HEK293T (cell line): ENCODE measurements at places on chromosomes 1 and 21.

DNA sequence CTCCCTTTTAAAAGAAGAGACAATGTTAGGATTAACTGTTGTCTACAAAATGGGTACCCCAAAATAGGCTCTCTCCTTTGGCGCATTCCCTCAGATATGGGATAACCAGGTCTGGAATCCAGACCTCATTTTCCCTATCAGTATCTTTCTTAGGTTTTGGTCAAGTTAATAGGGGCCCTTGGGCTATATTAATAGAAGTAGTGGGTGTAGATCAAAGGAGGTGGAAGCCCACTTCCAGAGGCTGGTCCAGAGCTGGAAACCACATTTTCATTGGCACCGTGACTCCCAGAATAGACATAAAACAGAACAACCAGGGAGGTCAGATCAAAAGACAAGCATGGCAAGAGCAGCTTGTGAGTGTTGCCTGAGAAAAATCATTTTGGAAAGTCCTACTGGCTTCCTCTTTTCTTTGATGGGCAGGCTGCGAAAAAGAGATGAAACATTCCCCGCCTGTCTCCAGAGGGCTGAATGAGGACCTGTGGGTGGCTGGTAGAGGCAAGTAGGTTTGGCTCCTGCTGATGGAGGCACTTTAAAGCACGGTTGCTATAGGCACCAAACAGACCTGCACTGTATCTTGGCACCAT, 25.8 kb upstream of the KIF21B start:
- DNase-seq: no peak

GRCh38 chr1:15958793-15959192, 17.1 kb downstream of the ZBTB17 start:
- DNase-seq: no peak

DNA sequence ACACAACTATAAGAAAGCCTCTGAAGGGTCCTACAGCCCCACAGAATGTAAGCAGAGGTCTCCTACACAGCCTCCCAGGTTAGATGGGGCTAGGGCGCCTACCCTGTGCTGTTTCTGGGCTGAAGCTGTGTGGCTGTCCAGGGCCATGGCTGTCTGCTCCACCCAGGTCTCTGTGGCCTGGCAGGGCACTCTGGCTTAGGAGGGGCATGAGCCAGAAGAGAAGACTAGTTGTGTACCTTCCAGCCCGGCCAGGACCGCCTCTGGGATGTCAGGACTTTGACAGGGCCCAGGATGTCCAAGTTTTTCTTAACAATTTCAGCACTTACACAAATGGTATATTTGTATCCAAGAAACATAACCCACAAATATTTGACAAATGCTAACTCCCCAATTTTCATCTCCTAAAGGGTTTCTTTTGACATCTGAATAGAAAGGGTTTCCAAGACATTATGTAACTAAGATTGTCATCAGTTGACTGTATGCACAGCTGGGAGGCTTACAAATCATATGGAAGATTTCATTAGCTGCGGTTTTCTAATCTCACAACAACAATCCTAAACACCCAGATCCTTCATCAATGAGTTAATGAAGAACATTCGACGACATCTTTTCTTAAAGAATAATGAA, 80.5 kb downstream of the HSF2BP start:
- DNase-seq: no peak

DNA sequence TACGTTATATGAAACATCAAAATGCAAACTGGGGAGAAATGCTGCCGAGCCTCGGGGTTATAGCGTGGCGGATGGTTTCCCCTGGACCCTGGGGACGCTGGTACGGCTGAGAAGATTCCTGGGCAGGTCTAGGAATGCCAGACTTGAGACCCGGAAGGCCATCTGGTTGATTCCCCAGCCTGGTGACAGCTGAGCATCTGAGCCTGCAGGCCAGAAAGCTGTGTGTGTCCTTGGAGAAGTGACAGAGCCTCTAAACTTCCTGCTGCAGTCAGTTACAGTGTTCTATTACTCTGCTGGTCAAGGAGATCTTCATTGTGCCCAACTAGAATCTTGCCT, 2.3 kb downstream of the VASH2 start:
- no peak for DNase-seq

DNA sequence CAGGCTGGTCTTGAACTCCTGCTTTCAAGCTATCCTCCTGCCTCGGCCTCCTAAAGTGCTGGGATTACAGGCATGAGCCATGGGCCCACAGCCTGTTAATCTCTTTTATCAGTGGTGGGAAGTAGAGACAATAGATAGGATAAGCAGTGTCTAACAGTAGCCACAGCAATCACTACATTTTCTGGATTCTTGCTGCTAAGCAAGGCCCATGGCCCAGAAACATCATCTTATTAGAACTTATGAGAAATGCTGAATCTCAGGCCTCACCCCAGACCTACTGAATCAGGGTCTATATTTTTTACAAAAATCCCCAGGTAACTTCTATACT, 29.7 kb downstream of the IGFN1 start:
- DNase-seq: no peak
